Inflammatory macrophage treated with lipopolysaccharide for 1 hour (primary cell): ENCODE measurements at places on chromosomes 16 and 17.

- DNase-seq, result no peak
Observed at GRCh38 chr16:9334103-9334502, 242.7 kb downstream of the HAPSTR1 start.

GRCh38 chr17:45783593-45784292 lies 377 bp upstream of the CRHR1 start:
- no peak for DNase-seq

- no peak for DNase-seq
Observed at GRCh38 chr17:51667706-51668083, 407.3 kb downstream of the UTP18 start.

DNA sequence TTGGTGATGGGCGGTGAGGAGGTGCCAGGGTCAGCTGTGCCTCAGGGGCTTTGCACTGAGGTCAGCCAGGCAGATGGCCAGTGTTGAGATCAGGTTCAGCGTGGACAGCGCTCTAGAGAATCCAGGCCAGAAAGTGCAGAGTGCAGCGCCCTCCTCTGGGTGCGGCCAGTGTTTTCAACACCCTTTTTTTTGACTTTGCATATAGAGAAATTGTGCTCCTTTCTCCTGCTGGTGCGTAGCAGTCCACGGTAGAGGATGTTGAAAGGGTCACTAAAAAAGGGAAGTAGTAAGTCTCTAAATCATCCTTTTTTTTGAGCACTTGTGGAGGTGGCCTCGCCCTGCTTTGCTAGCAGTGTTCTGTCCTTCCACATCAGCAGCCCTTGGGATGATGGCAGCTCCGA lies 53.9 kb downstream of the BANP start:
- peak; percentile 66 for DNase-seq

DNA sequence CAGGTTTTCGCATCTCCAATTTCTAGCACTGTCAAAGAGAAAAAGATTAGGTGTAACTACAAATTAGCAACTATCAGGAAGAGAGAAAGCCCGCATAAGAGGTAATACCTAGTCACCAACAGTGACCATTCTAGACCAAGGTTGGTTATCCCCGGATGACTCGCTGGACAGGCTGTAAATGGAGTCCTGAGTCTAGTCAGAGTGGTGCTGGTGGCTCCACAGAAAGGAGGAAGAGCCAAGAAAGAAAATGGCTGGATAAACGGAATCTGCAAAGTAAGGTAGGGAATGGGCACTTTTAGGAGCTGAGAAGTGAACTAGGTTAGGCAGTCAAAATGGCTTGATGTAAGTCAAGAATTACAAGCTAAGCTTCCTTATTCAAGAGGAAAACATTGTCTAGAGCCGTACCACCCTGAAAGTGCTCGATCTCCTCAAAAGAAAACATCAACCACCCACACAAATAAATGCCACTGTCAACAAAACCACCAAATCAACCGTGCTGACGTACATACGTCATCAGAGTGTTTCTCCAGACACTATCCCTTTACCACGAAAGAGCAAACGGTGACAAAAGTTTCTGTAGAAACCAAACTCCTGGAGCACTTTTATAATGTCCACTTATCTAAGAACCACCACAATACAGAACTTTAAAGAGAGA lies 2.2 kb downstream of the GSPT1 start:
- peak; percentile 40 for DNase-seq
